ENCODE measurements at places on chromosomes 7 and 10. TPM values are rescaled to one million over a fixed set of nuclear protein-coding genes. Genes with fewer than 3 reads are reported as not detected.

GRCh38 chr10:120905268-120905667 is 54.1 kb downstream of the WDR11 start:
- DNase-seq, result no peak
- no peaks in the 10 kb centered on the region for H3K27me3 ChIP-seq
- H3K4me3 ChIP-seq, result no peak overlapping the region
- H3K36me3 ChIP-seq, result peaks cover 5% of the 10 kb centered on the region

DNA sequence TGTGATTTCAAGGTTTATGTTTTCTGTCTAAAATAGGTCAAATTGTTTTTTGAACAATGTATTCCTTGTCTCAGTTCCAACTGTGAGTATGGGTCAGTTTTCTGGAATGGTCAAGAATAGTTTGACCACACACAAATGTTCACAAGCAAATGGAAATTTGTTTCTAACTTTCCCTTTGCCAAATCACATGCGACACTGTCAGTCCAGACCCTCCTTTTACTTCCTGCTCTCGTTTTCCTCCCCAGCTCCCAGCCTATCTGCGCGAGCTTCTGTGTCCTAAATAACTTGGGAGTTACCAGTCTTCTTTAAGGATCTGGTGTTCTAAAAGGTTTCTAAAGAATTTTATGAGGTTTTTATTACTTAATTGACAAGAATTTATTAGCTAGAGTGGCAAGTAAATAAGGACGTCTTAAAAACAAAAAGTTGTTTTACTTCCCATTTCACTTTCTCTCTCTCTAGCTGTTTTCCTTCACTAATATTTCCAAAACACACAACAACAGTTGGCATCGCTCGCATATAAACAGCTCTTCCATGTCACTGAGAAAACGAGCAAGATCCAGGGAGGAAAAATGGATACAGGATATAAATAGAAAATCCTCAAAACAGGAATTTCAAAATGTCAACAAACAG is 266.1 kb upstream of the KLF6 start:
- H3K27me3 ChIP-seq, result no peaks in the 10 kb centered on the region
- peak overlapping the region; percentile 54 for H3K27ac ChIP-seq
- H3K4me1 ChIP-seq, result peaks cover 3% of the 10 kb centered on the region
- no peak overlapping the region for H3K4me3 ChIP-seq
- DNase-seq, result no peak

DNA sequence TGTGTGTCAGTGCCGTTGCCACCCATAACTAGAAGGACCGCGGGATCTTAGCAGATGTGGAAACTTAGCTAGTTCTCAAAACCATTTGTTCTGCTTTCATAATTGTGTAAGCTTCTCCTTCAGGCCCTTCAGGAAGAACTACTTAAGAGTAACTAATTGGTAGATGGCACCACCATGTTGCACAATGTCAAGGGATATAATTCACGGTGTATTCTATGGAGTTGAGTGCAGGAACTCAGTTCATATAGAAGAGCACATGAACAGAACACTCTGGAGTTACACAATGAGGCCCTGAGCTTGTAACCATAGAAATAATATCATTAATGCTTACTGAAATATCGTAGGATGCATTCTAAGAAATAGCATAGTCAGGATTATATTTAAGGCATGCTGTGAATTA is 126.5 kb upstream of the GAD2 start:
- H3K27me3 ChIP-seq, result no peaks in the 10 kb centered on the region
- H3K36me3 ChIP-seq, result no peaks in the 10 kb centered on the region
- DNase-seq, result no peak
- no peak overlapping the region for H3K4me3 ChIP-seq
- no peak overlapping the region for H3K27ac ChIP-seq

GRCh38 chr10:130636313-130636930 is 500.2 kb downstream of the GLRX3 start:
- H3K36me3 ChIP-seq, result no peaks in the 10 kb centered on the region
- H3K4me1 ChIP-seq, result no peaks in the 10 kb centered on the region
- no peak overlapping the region for H3K4me3 ChIP-seq
- H3K27me3 ChIP-seq, result peaks cover 2% of the 10 kb centered on the region
- no peak for DNase-seq
- no peak overlapping the region for H3K27ac ChIP-seq

- no peaks in the 10 kb centered on the region for H3K27me3 ChIP-seq
- H3K36me3 ChIP-seq, result no peaks in the 10 kb centered on the region
- no peak for DNase-seq
- no peak overlapping the region for H3K27ac ChIP-seq
Observed at GRCh38 chr7:121081327-121081936, 92.9 kb downstream of the CPED1 start.

DNA sequence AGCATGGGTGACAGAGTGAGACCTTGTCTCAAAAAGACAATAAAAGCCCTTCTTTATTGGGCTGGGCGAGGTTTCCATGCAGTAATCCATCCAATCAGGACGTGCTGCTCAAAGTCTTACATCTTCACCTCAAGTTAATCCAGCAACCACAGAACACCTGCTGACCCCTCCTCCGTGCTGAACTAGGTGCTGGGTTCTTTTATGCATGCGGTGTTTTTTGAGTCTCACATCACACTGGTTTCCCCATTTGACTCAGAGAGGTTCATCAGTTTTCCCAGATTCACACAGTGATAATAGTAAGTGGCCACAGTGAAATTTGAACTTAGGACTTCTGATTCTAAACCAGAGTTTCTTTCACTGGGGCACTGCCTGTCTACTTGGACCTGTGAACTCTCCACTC is 58.3 kb upstream of the GTF2I start:
- no peaks in the 10 kb centered on the region for H3K36me3 ChIP-seq
- no peak for DNase-seq
- no peaks in the 10 kb centered on the region for H3K4me1 ChIP-seq
- no peak overlapping the region for H3K4me3 ChIP-seq

DNA sequence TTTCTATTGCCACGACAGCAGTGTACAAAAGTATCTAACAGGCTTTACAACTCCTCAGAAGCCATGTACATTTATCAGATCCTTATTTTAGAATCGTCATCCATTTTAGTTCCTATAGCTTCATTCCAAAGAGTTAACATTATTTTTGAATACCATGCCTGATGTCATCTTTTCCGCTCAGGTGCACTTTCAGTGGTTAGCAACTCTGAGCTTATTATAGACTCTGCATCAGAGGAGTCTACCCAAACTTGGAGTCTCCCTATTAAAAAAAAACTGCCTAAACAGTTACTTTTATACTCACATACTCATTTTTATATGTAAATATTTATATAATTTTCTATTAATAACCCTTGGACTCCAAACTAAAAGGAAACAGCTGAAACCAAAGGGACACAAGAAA is 31.6 kb upstream of the PRSS37 start:
- no peak for DNase-seq
- H3K4me3 ChIP-seq, result no peak overlapping the region
- H3K27me3 ChIP-seq, result no peaks in the 10 kb centered on the region
- H3K4me1 ChIP-seq, result no peaks in the 10 kb centered on the region
- no peak overlapping the region for H3K27ac ChIP-seq

GRCh38 chr7:30093420-30093952 is 41.3 kb upstream of the MTURN start:
- no peak overlapping the region for H3K27ac ChIP-seq
- no peaks in the 10 kb centered on the region for H3K27me3 ChIP-seq
- H3K4me3 ChIP-seq, result no peak overlapping the region
- H3K4me1 ChIP-seq, result no peaks in the 10 kb centered on the region
- H3K36me3 ChIP-seq, result no peaks in the 10 kb centered on the region

DNA sequence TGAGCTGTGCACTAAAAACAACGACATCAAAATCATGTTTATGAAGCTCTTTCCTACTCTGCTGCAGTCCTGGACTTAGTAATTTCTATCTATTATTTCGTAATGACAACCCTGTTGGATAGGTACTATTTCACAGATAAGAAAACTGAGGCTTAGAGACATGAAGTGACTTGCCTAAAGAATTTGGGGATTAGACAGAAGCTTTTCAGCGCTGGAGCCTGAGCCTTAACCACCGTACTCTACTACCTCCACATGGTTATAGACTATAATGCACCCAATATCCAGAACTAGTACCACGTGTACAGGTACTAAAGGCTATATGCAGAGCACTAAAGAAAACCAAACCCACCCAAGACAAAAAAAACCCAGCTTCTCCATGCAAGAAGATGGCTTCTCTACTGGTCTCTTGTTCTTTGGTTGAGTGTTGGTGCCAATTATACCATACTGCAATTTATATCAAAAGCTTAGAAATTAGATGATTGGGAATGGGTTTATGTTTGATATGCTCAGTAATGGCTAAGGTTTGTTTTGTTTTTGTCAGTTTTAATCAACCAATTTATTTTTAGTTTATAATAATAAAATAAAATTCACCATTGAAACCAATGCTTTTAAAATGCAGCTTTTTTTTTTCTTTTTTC is 6.5 kb upstream of the SNX10 start:
- no peak for DNase-seq
- H3K27ac ChIP-seq, result no peak overlapping the region
- no peaks in the 10 kb centered on the region for H3K4me1 ChIP-seq
- no peaks in the 10 kb centered on the region for H3K36me3 ChIP-seq

- no peak within 1 kb of the TSS for H3K27ac ChIP-seq
- H3K4me3 ChIP-seq, result no peak within 1 kb of the TSS
- no peaks in the 10 kb centered on the region for H3K27me3 ChIP-seq
Observed at GRCh38 chr7:30963842-30964241, at the start of gene GHRHR. Gene GHRHR, plus strand, starts transcription at chr7:30963953. Its CDS starts 116 bp downstream, at chr7:30964069.

The ARHGEF5 gene
- total RNA-seq, result 22.7 TPM

The ZPBP gene
- total RNA-seq, result not detected

- H3K4me3 ChIP-seq, result no peak overlapping the region
- H3K4me1 ChIP-seq, result no peaks in the 10 kb centered on the region
- H3K27ac ChIP-seq, result no peak overlapping the region
- no peaks in the 10 kb centered on the region for H3K27me3 ChIP-seq
- H3K36me3 ChIP-seq, result no peaks in the 10 kb centered on the region
Observed at GRCh38 chr7:96284835-96285234, 37.1 kb downstream of the SLC25A13 start.

GRCh38 chr10:89549510-89549909 is 14.1 kb upstream of the SLC16A12 start:
- H3K27ac ChIP-seq, result no peak overlapping the region
- DNase-seq, result no peak

- no peaks in the 10 kb centered on the region for H3K4me1 ChIP-seq
- DNase-seq, result no peak
- H3K27me3 ChIP-seq, result no peaks in the 10 kb centered on the region
- no peak overlapping the region for H3K4me3 ChIP-seq
- no peaks in the 10 kb centered on the region for H3K36me3 ChIP-seq
Observed at GRCh38 chr10:43227911-43228782, 38.7 kb downstream of the RASGEF1A start.

- H3K36me3 ChIP-seq, result no peaks in the 10 kb centered on the region
- H3K27ac ChIP-seq, result no peak overlapping the region
- H3K4me1 ChIP-seq, result no peaks in the 10 kb centered on the region
- H3K27me3 ChIP-seq, result no peaks in the 10 kb centered on the region
- H3K4me3 ChIP-seq, result no peak overlapping the region
Observed at GRCh38 chr10:106706127-106706526, 458.4 kb downstream of the SORCS1 start.

DNA sequence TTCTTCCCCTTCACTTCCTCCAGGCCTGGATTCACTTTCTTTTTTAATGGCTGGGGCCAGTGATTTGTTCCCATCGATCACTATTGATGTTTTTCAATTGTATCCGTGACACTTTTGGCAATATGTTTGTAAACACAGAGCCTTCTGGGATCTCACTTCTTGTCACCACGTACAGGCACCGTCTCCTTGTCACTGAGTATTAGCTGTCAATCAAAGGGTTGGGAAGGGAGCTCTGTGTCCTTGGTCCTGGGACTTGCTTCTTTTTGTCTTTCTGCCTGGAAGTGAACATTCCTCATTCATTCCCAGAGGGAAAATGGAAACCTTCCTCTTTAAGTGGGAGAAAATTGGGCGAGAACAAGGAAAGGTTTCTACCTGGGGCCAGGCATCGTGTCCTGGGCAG is 157.4 kb downstream of the PLXNA4 start:
- no peak overlapping the region for H3K4me3 ChIP-seq
- H3K27me3 ChIP-seq, result no peaks in the 10 kb centered on the region
- DNase-seq, result no peak

DNA sequence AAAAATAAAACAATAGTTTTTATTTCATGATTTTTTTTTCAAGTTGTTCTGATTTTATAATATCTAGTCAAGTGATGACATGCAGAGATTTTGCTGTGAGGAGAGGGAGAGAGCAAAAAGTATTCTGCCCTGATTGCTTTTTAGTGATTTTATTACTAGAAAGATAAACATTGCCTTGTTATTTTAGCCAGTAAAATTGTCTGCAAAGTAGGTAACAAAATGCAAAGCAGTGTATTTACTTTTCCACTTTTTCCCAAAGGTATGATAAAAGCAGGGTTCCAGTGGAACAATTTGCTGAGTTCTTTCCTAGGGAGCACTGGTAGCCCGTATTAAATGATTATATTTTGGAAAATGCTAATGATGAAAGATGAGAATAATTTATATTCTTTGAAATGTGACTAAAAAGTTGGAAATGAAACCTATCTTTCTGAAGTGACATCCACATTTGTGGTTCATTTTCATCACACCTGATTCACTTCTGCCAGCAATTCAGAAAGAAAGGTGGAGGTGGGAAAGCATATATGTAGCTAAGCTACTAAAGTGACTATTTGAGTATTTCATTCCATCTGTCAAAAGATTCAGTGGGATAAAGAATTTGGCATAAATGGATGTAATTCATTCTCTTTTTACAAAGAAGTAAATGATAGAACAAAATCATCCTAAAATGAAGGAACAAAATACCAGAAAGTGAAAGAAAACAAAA is 300.3 kb downstream of the ADK start:
- no peaks in the 10 kb centered on the region for H3K4me1 ChIP-seq
- no peak overlapping the region for H3K27ac ChIP-seq
- no peak for DNase-seq
- H3K36me3 ChIP-seq, result no peaks in the 10 kb centered on the region
- H3K4me3 ChIP-seq, result no peak overlapping the region

DNA sequence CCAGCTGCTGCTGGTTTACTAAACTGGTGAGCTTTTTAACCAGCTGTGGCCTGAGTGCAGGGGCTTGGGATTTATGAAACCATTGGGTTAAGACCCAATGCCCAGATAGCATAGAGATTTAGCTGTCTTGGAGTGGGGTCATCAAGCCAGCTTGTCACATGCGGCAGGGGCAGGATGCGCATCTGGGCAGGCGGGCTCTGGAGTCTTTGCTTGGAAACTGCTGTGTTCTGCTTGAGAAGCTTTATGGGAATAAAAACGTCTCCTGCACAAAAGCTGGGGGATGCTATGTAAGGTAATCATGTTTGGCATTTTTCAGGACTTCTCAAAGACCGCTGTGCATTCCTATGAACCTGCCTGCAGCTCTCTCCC is 136.3 kb downstream of the MAPK8 start:
- H3K4me1 ChIP-seq, result no peaks in the 10 kb centered on the region
- no peaks in the 10 kb centered on the region for H3K36me3 ChIP-seq
- DNase-seq, result no peak
- H3K27me3 ChIP-seq, result no peaks in the 10 kb centered on the region

The NOLC1 gene
- total RNA-seq, result 67.9 TPM

DNA sequence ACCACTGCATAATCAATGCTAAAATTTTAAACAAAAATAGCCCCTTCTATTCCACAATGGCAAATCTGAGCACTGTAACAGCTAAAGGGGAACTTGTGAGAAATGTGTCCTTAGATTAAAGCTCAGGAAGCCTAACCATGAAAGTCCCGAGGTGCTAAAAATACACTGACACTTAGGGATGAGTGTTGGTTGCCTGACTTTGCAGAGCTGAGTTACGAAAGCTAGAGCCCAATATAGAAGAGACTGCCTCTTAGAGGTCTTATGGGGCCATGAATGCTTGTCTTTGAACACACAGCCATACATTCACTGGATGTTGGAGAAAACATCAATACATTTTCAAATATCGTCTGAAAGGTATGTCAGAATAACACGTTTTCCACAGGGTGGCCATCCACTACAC is 209.7 kb downstream of the LHFPL3 start:
- H3K27me3 ChIP-seq, result no peaks in the 10 kb centered on the region
- no peaks in the 10 kb centered on the region for H3K36me3 ChIP-seq
- H3K4me1 ChIP-seq, result no peaks in the 10 kb centered on the region
- no peak overlapping the region for H3K4me3 ChIP-seq

The STAG3 gene
- 37.6 TPM for total RNA-seq

Data from prostate gland (tissue), 2 donors.